LoVo (cell line): ENCODE measurements at places on chromosomes 2 and 18.

GRCh38 chr2:52260904-52261303 is 1229.0 kb upstream of the NRXN1 start:
- no peak for DNase-seq

DNA sequence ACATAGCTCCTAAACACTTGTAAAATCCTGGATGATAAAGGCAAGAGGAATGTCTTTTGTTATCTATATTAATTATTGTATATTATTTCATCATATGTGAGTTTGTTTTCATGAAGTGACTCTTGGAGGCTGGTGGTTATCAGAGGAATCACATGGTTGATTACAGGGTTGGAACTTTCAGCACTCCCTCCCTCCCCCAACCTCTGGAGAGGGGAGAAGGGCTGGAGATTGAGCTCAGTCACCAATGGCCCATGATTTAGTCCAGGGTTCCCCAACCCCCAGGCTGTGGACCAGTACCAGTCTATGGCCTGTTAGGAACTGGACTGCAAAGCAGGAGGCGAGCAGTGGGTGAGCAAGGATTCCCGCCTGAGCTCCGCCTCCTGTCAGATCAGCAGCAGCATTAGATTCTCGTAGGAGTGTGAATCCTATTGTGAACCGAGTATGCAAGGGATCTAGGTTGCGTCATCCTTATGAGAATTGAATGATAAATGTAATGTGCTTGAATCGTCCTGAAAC is 37.7 kb downstream of the FBXO48 start:
- no peak for DNase-seq

- DNase-seq, result no peak
These were observed 73.6 kb downstream of the VWA3B start for GRCh38 chr2:98160554-98160953.

DNA sequence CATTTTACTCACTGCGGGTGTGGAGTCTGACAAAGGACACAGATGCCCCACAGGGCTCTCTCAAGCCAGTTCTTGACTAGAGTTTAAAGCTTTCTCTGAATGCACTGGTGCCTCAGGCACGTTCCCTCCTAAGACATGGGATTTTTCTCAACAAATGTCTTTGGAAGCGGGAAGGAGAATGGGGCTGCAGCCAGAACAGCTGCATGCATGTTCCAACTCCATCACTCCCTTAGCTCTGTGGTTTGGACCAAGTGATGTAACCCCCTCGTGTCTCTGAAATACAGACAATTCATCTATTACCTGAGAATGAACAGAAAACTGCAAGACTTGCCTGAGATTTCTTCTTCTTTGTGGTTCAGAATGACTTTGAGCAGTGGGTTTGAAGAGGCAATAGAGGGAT is 141.7 kb upstream of the SERPINE2 start:
- no peak for DNase-seq

DNA sequence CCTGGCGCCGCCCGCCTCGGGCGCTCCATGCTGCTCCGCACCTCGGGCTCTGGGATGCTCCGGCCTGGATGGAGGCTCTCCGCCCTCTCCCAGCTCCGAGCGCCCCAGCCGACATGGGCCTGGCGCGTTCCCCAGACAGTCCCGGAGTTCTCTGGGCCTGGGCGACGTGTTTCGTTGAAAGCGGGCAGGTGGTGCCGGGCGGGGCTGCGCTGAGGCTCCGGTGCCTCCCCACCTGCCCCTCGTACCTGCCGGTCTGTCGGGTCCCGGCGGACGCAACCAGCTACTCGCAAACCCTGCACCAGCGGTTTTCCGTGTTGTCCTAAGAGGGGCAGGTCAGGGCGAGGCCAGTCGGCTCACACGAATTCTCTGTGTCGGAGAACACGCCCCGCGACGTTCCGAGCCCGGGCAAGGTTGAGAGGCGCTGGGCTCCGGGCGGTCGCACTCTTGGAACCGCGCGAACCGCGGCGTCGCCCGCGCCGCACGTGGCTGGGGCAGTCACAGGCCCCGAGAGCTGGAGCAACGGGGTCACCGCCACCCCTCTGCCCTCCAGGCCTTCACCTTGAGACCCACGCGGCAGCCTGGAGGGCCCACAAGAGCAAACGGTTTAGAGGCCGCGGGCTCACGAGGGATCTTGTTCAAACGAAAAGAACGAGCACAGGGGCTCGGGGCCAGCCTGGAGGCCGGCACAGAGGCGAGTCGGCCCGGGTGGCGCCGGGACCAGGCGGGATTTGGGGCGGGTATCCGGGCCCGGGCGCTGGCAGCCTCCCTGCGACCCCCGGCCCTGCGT is 4.2 kb upstream of the SIX2 start:
- DNase-seq, result no peak

- DNase-seq, result no peak
These were observed 11.4 kb upstream of the NDUFV2 start for GRCh38 chr18:9091066-9091476.

DNA sequence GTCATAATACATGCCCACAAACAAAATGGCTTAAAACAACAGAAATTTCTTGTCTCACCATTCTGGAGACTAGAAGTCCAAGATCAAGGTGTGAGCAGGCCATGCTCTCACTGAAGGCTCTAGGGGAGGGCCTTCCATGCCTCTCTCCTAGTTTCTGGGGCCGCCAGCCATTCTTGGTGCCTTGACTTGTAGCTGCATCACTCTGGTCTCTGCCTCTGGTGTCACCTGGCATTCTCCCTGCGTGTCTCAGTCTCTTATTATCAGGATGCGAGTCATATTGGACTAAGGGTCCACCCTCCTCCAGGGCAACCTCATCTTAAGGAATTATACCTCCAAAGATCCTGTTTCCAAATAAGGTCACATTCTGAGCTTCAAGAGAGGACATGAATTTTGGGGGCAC is 76.1 kb downstream of the KCNF1 start:
- DNase-seq, result no peak

GRCh38 chr18:2348003-2348402 is 223.3 kb downstream of the METTL4 start:
- no peak for DNase-seq

- peak; percentile 70 for DNase-seq
These were observed 54.1 kb downstream of the TAF1B start for GRCh38 chr2:9897331-9897737.

- DNase-seq, result peak; percentile 16
These were observed 209.4 kb upstream of the CXCR4 start for GRCh38 chr2:136327162-136327852.

DNA sequence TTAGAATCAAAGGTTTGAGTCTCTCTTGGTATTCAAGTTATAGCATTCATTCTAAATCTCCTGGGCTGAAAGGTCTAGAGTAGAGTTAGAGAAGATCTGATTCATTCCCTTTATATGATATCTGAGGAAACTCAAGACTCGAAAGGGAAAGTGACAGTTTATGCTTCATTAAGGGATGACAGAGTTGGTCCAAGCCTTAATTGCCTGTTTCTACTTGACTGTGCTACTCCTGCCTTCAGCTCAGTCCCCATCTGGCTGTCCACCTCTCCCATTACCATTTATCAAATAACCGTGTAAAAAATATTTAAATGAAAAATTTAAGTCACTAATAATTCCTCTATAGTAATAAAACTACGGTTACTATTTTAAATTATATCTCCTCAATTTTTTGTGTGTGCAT is 537.1 kb upstream of the MEX3C start:
- DNase-seq, result no peak
